ENCODE measurements at places on chromosomes 11 and 22. TPM values are rescaled to one million over a fixed set of nuclear protein-coding genes. Genes with fewer than 3 reads are reported as not detected.

Gene LRRC75B
- total RNA-seq, result 24.6 TPM

DNA sequence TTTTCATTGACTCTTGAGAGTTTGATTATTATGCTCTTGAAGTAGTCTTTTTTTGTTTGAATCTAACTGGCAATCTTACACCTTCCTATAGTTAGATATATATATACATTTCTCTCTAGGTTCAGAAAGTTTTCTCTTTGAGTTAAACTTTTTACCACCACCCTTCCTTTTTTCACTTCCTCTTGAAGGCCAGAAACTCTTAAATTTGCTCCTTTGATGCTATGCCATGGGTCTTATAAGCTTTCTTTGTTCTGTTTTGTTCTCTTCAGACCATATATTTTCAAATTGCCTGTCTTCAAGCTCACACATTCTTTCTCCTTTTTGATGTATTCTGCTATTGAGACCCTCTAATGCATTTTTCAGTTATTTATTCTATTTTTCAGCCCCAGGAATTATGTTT lies 513.5 kb upstream of the CNTN5 start:
- H3K4me1 ChIP-seq, result no peaks in the 10 kb centered on the region
- no peaks in the 10 kb centered on the region for H3K27me3 ChIP-seq
- no peak for DNase-seq
- H3K4me3 ChIP-seq, result no peak overlapping the region
- no peaks in the 10 kb centered on the region for H3K36me3 ChIP-seq
- H3K27ac ChIP-seq, result no peak overlapping the region

Gene WNT7B
- total RNA-seq, result 4.3 TPM

Gene CHADL
- 3.1 TPM for total RNA-seq

GRCh38 chr11:6539748-6540268 lies 42.7 kb downstream of the DNHD1 start:
- no peak overlapping the region for H3K4me3 ChIP-seq
- H3K4me1 ChIP-seq, result peaks cover 2% of the 10 kb centered on the region
- no peaks in the 10 kb centered on the region for H3K27me3 ChIP-seq
- H3K36me3 ChIP-seq, result peaks cover 1% of the 10 kb centered on the region
- no peak for DNase-seq
- H3K27ac ChIP-seq, result no peak overlapping the region

- H3K27me3 ChIP-seq, result peaks cover 10% of the 10 kb centered on the region
- no peak overlapping the region for H3K4me3 ChIP-seq
- peaks cover 12% of the 10 kb centered on the region for H3K4me1 ChIP-seq
- peak overlapping the region; percentile 16 for H3K27ac ChIP-seq
Measured at GRCh38 chr22:35642305-35642741, 5.9 kb upstream of the APOL6 start.

- H3K36me3 ChIP-seq, result peaks cover 1% of the 10 kb centered on the region
- peak overlapping the region; percentile 78 for H3K27ac ChIP-seq
- peaks cover 10% of the 10 kb centered on the region for H3K4me1 ChIP-seq
- H3K4me3 ChIP-seq, result no peak overlapping the region
Measured at GRCh38 chr22:46774253-46774979, 12.0 kb downstream of the TBC1D22A start.

- H3K36me3 ChIP-seq, result peaks cover 6% of the 10 kb centered on the region
- H3K27ac ChIP-seq, result no peak overlapping the region
- H3K27me3 ChIP-seq, result no peaks in the 10 kb centered on the region
- DNase-seq, result no peak
- H3K4me1 ChIP-seq, result peaks cover 14% of the 10 kb centered on the region
Measured at GRCh38 chr11:120384476-120384875, 48.3 kb downstream of the ARHGEF12 start.

DNA sequence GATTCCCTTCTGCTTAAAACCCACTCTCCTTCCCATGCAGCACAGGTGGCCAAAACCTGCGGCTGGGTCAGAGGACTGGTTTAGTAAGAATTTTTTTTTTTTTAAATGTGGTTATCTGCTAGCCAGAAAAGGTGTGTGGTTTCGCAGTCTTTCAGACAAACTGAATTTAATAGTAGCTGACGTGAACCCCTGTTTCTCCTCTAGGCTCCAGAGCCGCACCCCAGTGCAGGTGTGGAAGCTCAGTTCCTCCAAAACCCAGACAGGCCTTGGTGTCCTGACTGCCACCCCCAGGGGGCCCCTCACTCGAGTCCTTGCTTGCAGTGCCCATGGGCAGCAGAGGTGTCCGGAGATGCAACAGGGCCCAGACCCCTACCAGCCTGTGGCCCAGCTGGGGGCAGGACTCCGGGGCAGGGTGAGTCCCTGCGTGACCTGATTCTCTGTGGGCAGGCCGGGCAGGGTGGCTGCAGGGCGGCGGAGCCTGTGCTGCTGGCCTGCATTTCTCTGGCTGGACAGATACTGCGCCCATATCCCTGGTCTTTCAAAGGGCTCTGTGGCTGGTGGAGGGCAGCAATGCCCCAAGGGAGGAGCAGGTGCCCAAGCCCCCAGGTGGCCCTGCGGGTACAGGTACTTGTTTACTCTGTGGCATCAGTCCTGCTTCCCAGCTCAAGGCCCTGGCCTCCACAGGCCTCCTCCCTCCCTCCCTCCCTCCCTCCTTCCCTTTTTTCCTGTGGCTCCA lies 15.2 kb downstream of the KCNQ1 start:
- no peak overlapping the region for H3K27ac ChIP-seq
- no peaks in the 10 kb centered on the region for H3K4me1 ChIP-seq
- no peaks in the 10 kb centered on the region for H3K36me3 ChIP-seq

DNA sequence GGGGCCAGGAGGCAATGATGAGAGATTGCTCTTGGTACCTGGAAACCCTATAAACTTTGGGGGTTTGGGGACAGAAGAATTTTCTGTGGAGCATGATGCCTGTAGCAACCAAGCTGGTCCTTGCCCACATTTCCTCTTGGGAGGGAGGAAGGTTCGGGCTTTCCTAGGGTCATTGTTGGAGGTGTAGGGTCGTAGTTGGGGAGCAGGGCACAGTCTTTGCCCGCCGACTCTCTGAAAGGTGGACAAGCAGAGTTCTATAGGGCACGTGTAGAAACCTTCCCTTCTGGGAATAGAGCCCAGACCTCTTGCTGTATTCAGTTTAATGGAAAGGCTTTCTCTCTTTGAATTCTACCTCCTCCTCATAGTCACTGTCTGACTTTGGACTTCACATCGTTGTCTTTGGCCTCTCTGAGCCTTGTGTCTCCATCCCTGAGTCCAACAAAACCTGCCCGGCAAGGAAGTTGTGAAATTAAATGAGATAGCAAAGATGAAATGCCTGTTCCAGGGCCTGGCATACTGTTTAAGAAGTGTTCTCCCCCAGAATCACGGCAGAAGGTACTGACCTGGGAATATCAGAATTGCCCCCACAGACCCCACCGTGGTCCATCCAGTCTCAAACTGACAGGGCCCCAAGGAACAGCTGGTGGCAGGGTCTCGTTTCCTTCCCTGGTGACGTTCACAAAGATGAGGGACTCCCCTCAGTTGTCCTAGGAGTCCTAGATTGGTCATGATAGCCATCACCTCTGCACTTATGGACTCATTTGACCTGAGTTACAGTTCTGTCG lies 1.6 kb downstream of the PRDM11 start:
- H3K4me3 ChIP-seq, result peak overlapping the region; percentile 87
- peak overlapping the region; percentile 96 for H3K27ac ChIP-seq
- DNase-seq, result no peak

- DNase-seq, result no peak
- H3K27me3 ChIP-seq, result peaks cover 91% of the 10 kb centered on the region
- H3K4me1 ChIP-seq, result no peaks in the 10 kb centered on the region
- no peak overlapping the region for H3K27ac ChIP-seq
Measured at GRCh38 chr22:36816339-36816635, 548 bp downstream of the PVALB start.

Gene GPR83
- total RNA-seq, result 0.62 TPM

- no peak overlapping the region for H3K4me3 ChIP-seq
- H3K4me1 ChIP-seq, result peaks cover 7% of the 10 kb centered on the region
- no peak overlapping the region for H3K27ac ChIP-seq
- DNase-seq, result no peak
- peaks cover 8% of the 10 kb centered on the region for H3K36me3 ChIP-seq
Measured at GRCh38 chr11:65869643-65870306, 2.8 kb downstream of the EFEMP2 start.

Data from progenitor cell of endocrine pancreas (in vitro differentiated cells).